ENCODE measurements at places on chromosomes 6 and 20. TPM values are rescaled to one million over a fixed set of nuclear protein-coding genes. Genes with fewer than 3 reads are reported as not detected.

The TFAP2D gene
- not detected for total RNA-seq

The CRYBG1 gene
- total RNA-seq, result 1.3 TPM

The RAET1L gene
- not detected for total RNA-seq

The STMND1 gene
- total RNA-seq, result not detected

The TNFAIP3 gene
- 7.0 TPM for total RNA-seq

The RNF217 gene
- total RNA-seq, result 14.1 TPM

The RIPOR3 gene
- 6.5 TPM for total RNA-seq

The CCN6 gene
- not detected for total RNA-seq

The CCR6 gene
- total RNA-seq, result not detected

The MAS1 gene
- total RNA-seq, result not detected

The DPPA5 gene
- total RNA-seq, result not detected

The ASIP gene
- total RNA-seq, result 32.6 TPM

The EYA4 gene
- 15.4 TPM for total RNA-seq

The RNASET2 gene
- 13.4 TPM for total RNA-seq

The DEFB127 gene
- not detected for total RNA-seq

The HAO1 gene
- not detected for total RNA-seq

The ZNF343 gene
- total RNA-seq, result 6.3 TPM

The WFDC10B gene
- total RNA-seq, result not detected

The OXT gene
- total RNA-seq, result not detected

The GJA10 gene
- not detected for total RNA-seq

The ORC3 gene
- 20.5 TPM for total RNA-seq

The CST4 gene
- total RNA-seq, result not detected

The TFAP2A gene
- total RNA-seq, result 0.66 TPM

The ADGRF1 gene
- total RNA-seq, result not detected

The BCAS1 gene
- total RNA-seq, result not detected

The FRK gene
- total RNA-seq, result 11.2 TPM

The ZSCAN23 gene
- total RNA-seq, result 1.5 TPM

The MYLK2 gene
- total RNA-seq, result 0.25 TPM

The NMBR gene
- not detected for total RNA-seq

The C6orf163 gene
- 1.6 TPM for total RNA-seq

The SYNDIG1 gene
- total RNA-seq, result 21.4 TPM

The PPDPF gene
- 371 TPM for total RNA-seq

The SPATA2 gene
- 7.6 TPM for total RNA-seq

The PHACTR1 gene
- total RNA-seq, result 85.9 TPM
